Naive thymus-derived CD4-positive, alpha-beta T cell (primary cell): ENCODE measurements at places on chromosomes 3 and 15. TPM values are rescaled to one million over a fixed set of nuclear protein-coding genes. Genes with fewer than 3 reads are reported as not detected.

The RARB gene
- not detected for total RNA-seq

The GPR171 gene
- 19.7 TPM for total RNA-seq

GRCh38 chr3:2937592-2937991 lies 172.6 kb downstream of the IL5RA start:
- no peak overlapping the region for H3K27ac ChIP-seq
- no peak for DNase-seq
- no peaks in the 10 kb centered on the region for H3K4me1 ChIP-seq
- H3K4me3 ChIP-seq: no peak overlapping the region

The PCBP4 gene
- 15.4 TPM for total RNA-seq

The JMJD7 gene
- total RNA-seq: 75.8 TPM

The RAB11A gene
- total RNA-seq: 88.7 TPM

The ATOSA gene
- 95.7 TPM for total RNA-seq

- H3K4me3 ChIP-seq: peak overlapping the region; percentile 88
- peaks cover 26% of the 10 kb centered on the region for H3K4me1 ChIP-seq
- no peaks in the 10 kb centered on the region for H3K36me3 ChIP-seq
- H3K27ac ChIP-seq: peak overlapping the region; percentile 86
- DNase-seq: peak; percentile 58
- H3K27me3 ChIP-seq: no peaks in the 10 kb centered on the region
These were observed 536 bp downstream of the ATP10A start for GRCh38 chr15:25862472-25863110.

- no peaks in the 10 kb centered on the region for H3K27me3 ChIP-seq
- peaks cover 10% of the 10 kb centered on the region for H3K4me1 ChIP-seq
- H3K4me3 ChIP-seq: no peak overlapping the region
- peaks cover 50% of the 10 kb centered on the region for H3K36me3 ChIP-seq
- DNase-seq: no peak
- H3K27ac ChIP-seq: no peak overlapping the region
These were observed 15.8 kb downstream of the RUVBL1 start for GRCh38 chr3:128107834-128108233.

- no peak overlapping the region for H3K27ac ChIP-seq
- no peaks in the 10 kb centered on the region for H3K4me1 ChIP-seq
- no peak for DNase-seq
- no peaks in the 10 kb centered on the region for H3K27me3 ChIP-seq
- no peak overlapping the region for H3K4me3 ChIP-seq
These were observed 19.9 kb upstream of the VPS39 start for GRCh38 chr15:42228036-42228435.

DNA sequence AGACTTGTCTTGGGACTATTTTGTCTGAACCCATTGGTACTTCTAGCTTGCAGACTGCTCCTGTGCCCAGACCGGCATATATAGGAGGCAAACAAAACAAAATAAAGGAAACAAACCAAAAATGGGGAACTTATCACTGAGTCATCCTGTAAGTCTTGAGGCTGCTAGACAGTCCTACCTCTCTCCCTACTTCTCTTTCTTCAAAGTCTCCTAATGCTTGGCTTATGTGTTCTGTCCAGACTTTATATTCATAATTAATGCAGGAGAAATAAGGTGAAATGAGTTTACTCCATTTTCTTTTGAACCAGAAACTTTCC lies 266.2 kb downstream of the ZNF385D start:
- no peaks in the 10 kb centered on the region for H3K4me1 ChIP-seq
- no peak overlapping the region for H3K27ac ChIP-seq
- H3K4me3 ChIP-seq: no peak overlapping the region
- DNase-seq: no peak
- H3K36me3 ChIP-seq: no peaks in the 10 kb centered on the region

The CYP8B1 gene
- not detected in 2 replicates for total RNA-seq
